Testis (tissue), 5 donors: ENCODE measurements at places on chromosomes 11 and 22. TPM values are rescaled to one million over a fixed set of nuclear protein-coding genes. Genes with fewer than 3 reads are reported as not detected.

The TREH gene
- polyA plus RNA-seq: 4.0 TPM

DNA sequence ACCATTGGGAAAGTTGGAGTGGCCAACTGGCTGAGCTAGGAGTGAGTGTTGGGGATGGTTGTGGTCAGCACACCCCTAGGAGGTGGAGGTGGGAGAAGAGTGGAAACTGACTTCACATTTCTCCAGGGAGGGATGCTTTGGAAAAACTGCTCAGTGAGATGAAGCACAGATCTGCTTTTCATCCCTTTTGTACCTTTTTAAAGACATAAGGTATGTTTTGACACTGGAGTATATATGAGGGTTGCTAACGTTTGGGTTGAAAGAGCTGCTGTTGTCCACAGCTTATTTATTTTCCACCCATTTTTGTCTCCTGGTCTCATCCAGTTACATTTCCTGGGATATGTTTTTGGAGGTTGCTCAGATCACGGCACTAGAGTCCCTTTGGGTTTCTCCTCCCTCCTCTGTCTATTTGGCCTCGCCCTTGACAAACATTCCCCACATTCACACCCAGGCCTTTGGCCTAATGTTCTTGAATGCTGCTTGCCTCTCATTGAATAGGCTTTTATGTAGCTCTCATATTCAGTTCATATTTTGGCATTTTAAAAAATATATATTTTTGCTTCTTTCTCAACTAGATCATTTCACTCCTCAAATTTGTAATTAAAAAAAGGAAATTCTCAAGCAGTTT, 8.3 kb downstream of the SREBF2 start:
- DNase-seq: peak; percentile 59

The PAAF1 gene
- polyA plus RNA-seq: 65.5 TPM

DNA sequence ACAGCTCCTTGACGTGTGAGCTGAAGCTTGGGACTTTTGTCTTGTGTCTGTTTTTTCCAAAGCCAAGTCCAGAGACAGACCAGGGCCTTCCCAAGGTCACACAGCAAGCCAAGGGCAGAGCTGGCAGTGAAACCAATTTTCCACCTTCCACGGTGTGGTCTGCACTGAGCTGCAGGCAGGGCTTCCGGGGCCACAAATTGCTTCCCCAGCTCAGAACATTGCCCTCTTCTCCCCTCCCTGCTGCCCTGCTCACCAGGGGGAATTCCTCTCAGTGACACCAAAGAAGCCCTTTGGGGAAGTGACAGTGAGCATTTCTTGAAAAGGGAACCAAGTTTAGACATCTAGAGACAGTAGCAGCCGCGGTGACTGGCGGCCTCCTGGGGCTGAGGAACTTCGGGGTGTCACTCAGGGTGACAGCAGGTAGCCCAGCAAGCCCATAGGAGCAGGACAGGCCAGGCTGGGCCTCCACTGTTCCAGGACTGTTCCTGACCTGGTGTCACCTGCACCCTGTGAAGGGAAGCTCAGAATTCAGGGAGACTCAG, 9.2 kb downstream of the FXYD2 start:
- DNase-seq: no peak

The POU2AF3 gene
- 11.5 TPM for polyA plus RNA-seq

GRCh38 chr11:67539550-67539949, 16.3 kb upstream of the CABP2 start:
- DNase-seq: peak; percentile 54

DNA sequence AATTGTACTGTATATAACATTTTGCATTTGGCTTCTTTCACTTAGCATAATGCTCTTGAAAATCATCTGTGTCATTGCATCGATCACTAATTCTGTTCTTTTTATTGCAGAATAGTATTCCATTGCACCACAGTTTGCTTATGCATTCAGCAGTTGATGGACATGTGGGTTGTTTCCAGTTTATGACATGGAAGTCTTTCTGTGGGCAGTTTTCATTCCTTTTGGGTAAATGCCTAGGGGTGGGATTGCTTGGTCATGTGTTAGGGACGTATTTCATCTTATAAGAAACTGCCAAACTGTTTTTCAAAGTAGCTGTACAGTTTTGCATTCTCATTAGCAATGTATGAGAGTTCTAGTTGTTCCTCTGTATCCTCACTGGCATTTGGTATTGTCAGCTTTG, 127.0 kb downstream of the HIPK3 start:
- DNase-seq: no peak

DNA sequence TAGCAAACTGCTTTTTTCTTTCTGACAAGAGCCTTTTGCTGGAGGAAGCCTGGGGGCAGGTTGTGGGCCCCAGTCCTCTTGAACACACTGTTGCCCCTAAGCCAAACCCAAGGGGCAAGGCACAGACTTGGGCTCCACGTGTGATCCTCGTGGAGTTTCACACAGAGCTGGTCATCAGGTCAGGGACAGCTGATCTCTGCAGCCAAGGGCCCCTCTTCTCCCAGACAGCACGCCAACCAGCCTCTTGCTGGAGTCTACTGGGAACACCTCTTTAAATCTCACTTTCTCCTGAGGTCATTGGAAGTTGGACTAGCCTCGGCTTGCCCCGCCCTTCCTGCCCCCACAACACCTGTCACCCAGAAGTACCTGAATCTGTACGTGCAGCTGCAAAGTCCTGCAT, 39.8 kb downstream of the C11orf58 start:
- DNase-seq: no peak

DNA sequence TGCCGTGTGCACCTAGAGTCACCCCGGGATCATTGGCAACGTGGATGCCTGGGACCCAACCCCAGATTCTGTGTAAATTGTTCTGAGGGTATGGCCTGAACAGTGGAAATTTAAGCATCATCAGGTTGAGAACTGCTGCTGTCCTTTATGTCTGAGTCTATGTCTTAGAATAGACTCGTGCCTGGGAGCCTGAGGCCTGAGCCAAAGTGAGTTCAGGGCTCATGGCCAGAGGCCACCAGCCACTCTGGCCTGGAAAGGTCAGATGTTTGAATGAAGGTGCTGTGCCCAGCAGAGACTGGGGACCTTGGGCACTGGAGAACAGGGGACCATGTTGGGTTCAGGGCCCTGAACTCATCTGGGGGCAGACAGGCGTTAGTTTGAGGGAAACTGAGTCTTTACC, 91.1 kb downstream of the MYO18B start:
- no peak for DNase-seq

DNA sequence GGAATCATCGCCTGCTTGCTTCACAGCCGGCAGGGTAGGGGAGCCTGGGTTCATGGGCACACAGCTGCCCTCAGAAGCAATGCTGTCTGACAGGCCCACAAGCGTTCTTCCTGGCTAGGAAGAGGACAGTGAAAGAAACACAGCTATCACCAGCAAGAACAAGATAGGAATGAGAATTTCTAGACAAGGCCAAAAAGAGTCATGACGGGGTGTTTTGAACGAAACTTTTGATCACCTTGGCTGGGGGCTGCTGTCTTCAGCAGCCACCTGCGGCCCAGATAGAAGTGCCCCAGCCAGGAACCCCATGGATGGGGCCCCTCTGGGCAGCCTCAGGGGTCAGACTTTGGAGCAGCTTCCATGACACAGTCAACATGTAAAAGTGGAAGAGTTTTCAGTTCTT, 41.8 kb downstream of the GAB4 start:
- DNase-seq: no peak

The CYTH4 gene
- 6.8 TPM for polyA plus RNA-seq

DNA sequence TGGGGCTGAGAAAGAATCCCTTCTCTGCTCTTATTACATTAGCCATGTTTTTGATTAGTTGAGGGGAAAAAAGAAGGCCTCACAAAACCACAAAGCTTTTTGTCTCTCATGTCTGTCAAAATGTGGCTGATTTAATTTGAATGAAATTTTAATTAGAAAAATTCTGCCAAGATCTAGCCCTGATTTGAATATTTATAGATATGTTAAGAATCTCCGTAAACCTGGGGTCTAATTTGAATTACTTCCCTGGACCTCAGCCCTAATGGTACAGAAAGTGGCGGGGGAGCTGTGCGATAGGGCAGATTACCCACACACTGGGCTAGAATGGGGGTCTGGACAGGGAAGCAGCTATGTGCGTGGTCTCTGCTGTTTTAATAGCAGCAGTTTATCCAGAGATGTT, 141.3 kb upstream of the TTC12 start:
- DNase-seq: no peak

DNA sequence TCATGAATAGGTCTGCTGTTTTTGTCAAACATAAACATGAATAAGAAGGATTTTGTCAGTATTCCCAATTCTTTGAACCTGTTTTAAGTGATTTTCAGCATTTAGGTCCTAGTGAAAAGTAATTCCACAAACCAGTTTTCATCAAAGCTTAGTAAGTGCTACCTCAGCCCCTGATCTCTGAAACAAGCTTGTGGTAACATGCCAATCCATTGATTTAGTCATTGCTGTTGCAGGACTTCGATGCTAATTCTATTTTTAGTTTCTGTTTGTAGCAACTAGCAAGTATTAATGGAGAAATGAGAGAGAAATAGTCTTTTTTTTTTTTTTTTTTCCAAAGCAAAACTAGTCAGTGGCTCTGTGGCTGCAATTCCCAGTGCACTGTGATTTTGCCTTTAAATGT, 91.4 kb downstream of the JRKL start:
- DNase-seq: no peak

- no peak for DNase-seq
Observed at GRCh38 chr11:18005376-18006129, 7.3 kb downstream of the SERGEF start.
